ENCODE measurements at places on chromosomes 13 and 19. TPM values are rescaled to one million over a fixed set of nuclear protein-coding genes. Genes with fewer than 3 reads are reported as not detected.

LILRB5 gene
- not detected for total RNA-seq

CBLC gene
- 17.4 TPM for total RNA-seq

IGLON5 gene
- total RNA-seq: 31.8 TPM

ACTMAP gene
- total RNA-seq: 24.8 TPM

MAP4K1 gene
- 14.4 TPM for total RNA-seq

IL17D gene
- total RNA-seq: 0.56 TPM

PAN3 gene
- 39.3 TPM for total RNA-seq

ATF5 gene
- 13.1 TPM for total RNA-seq

RFPL4A gene
- total RNA-seq: not detected

DENND1C gene
- 4.0 TPM for total RNA-seq

ZBTB32 gene
- total RNA-seq: 0.42 TPM

SYCN gene
- total RNA-seq: not detected

ANGPTL8 gene
- not detected for total RNA-seq

DLL3 gene
- 11.3 TPM for total RNA-seq

LGALS4 gene
- total RNA-seq: 0.54 TPM

NXNL1 gene
- not detected for total RNA-seq

ZNF579 gene
- 19.0 TPM for total RNA-seq

CYP2S1 gene
- total RNA-seq: 267 TPM

KCNRG gene
- total RNA-seq: 0.65 TPM

KLHL1 gene
- total RNA-seq: not detected

FCAR gene
- total RNA-seq: not detected

OVOL3 gene
- total RNA-seq: not detected

ZNF17 gene
- total RNA-seq: 10.2 TPM

INSL3 gene
- total RNA-seq: 0.41 TPM

KLK8 gene
- 2.1 TPM for total RNA-seq

BRCA2 gene
- 24.9 TPM for total RNA-seq

NR2F6 gene
- total RNA-seq: 121 TPM

CRLF1 gene
- total RNA-seq: 9.5 TPM

CEACAM3 gene
- total RNA-seq: not detected

KIR3DL1 gene
- total RNA-seq: not detected

GPC5 gene
- total RNA-seq: 0.23 TPM

FLT3LG gene
- 2.6 TPM for total RNA-seq

SLC25A41 gene
- not detected for total RNA-seq

URAD gene
- not detected for total RNA-seq

ATXN8OS gene
- total RNA-seq: not detected

ZNF575 gene
- total RNA-seq: not detected

DIRAS1 gene
- 22.3 TPM for total RNA-seq

LRRC4B gene
- total RNA-seq: 11.5 TPM

FXYD3 gene
- not detected for total RNA-seq
